ENCODE measurements at places on chromosomes 3 and 15.

- ATAC-seq, result no peak
Measured at GRCh38 chr3:156749244-156749643, 74.9 kb downstream of the TIPARP start.

DNA sequence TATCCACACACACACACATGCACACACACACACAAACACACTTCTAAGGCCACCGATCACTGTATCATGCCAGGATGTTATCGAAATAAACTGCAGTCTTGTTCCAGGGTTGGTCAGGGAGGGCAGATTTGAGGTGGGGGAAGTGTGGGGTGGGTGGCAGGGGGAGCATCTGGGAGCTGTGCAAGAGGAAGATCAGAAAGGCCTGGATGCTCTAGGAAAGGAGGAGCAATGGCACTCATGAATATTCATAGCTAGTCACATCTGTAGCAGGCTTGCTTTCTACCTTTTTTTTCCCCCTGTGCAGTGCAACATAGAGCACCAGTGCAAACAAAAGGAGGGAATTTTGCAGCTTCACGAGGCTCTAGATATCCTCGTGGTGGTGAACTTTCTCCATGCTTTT, 84.9 kb downstream of the MEIS2 start:
- ATAC-seq, result no peak

GRCh38 chr3:12192655-12193484, 34.2 kb upstream of the TIMP4 start:
- no peak for ATAC-seq

DNA sequence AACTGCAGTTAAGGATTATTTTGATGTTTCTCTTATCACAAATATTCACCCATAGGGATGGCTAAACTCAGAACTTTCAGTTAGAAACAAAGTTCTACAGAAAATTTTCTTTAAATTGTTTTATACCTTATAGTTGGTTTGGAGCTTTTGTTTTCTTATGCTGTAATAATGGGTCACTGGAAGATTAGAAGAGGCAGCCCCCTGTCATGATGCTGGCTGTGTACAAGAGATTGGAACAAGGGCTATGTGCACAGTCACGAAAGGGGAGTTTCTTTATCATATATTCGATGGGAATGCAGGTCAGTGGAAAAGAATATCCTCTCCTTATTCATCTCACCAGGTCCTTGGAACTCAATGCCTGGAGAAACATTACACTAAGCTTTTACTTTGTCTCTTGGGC, 12.0 kb upstream of the CPA3 start:
- no peak for ATAC-seq

DNA sequence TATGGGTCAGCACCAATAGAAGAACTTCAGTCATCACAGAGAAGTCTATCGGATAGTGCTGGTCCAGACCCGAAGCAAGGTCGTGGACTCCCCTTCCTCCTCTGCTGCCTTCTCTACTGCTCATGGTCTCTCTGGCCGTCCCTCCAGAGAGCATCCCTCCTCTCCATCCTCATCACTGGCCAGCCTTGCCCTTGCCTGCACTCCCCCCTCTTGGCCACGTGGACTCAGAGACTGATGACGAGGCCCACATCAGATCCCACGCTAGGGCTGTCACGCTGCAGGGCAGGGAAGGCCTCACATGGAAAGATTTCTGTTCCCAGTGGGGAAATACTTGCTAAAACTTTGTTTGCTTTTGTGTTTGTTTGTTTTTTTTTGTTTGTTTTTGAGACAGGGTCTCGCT, 35.3 kb downstream of the IGDCC3 start:
- no peak for ATAC-seq

DNA sequence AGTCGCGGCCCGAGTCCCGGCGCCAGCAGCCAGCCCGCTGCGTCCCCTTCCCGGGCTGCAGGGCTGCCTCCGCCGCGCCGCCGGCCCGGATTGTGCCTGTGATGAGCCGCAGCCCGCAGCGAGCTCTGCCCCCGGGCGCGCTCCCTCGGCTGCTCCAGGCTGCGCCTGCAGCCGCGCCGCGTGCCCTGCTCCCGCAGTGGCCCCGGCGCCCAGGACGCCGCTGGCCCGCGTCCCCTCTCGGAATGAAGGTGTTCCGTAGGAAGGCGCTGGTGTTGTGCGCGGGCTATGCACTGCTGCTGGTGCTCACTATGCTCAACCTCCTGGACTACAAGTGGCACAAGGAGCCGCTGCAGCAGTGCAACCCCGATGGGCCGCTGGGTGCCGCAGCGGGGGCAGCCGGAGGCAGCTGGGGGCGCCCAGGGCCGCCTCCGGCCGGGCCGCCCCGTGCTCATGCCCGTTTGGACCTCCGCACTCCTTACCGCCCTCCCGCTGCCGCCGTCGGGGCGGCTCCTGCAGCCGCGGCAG, 1.2 kb downstream of the CHST2 start:
- peak; percentile 27 for ATAC-seq

GRCh38 chr3:18422972-18423371, 2.2 kb downstream of the SATB1 start:
- no peak for ATAC-seq

DNA sequence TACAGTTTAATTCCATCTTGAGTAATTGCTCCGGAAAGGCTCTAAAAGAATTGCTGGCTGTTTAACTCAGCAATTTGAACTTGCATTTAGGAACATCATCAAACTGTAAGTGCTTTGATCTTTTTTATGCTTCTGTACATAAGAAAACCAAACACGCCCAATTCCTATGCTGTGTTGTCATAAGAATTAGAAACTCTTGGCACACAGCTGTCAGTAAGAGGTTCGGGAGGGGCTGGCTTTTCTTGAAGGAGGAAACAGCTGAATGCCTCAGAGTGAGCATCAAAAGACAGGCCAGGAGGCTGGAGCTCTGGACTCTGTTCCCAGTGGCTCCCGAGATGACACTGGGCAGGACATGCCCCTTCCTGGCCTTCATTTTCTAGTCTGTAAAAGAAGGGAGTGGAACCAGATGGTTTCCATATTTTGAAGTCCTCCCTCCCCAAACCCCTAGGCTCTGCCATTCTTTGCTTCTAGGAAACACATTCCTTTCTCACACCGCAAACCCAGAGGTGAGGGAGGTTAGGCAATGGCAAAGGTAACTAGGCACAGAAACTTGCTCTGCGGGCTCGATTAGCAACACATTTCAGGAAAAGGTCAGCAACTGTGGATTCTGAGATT, 73.7 kb upstream of the DLG1 start:
- ATAC-seq, result no peak

DNA sequence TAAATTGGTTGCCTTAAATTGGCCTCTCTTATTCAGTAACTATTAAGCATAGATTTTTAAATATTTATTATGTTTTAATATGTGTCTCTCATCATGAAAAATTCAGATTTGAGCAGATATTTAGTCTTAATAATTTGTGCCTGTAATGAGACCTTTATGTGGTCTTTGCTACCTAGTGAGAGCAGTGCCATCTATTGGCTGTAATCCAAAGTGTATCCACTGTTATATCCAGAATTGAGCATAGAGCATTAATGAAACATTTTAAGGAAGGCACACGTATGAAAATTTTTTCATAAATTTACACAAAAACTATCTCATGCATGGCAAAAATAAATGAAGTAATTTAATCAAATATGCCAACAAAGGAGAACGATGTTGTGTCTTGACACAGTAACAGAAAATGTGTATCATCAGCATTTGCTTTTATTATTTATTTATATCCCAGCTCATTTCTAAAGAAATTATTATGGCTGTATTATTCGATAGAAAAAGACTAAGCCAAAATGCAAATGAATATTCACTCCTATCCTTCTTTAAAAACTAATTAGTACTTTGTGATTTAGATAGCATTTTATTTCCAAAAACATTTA, 203.5 kb downstream of the RSRC1 start:
- no peak for ATAC-seq

DNA sequence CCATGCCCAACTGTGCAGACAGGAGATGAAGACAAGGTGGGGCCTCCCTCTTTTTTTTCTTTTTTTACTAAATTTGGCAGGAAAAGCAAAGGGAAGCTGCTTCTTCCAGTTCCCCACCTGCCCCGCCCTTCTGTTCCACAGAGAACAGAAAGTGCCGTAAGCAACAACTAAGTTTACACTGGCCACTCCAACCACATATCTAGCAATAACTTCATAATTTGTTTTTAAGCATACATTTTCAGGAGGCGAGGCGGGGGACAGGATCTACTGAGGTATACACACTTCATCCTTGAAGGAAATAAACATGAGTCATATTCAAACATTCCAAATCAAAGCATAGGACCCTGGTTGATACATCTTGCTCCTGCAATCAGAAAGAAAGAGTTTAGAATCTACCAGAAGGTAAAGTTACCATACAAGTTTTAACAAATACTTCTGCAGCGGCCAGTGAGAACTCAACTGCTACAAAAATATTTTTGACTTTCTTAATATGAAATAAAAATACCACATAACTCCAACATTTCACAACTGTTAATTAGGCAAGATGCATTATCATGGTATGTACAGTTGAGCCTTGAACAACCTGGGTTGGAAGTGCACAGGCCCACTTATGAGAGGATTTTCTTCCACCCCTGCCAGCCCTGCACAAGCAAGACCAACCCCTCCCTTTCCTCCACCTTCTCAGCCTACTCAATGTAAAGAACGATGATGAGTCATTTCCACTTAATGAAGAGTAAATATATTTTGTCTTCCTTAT, 50.7 kb downstream of the FOXP1 start:
- no peak for ATAC-seq

- ATAC-seq, result no peak
Measured at GRCh38 chr3:49620728-49621127, 53.4 kb upstream of the APEH start.

DNA sequence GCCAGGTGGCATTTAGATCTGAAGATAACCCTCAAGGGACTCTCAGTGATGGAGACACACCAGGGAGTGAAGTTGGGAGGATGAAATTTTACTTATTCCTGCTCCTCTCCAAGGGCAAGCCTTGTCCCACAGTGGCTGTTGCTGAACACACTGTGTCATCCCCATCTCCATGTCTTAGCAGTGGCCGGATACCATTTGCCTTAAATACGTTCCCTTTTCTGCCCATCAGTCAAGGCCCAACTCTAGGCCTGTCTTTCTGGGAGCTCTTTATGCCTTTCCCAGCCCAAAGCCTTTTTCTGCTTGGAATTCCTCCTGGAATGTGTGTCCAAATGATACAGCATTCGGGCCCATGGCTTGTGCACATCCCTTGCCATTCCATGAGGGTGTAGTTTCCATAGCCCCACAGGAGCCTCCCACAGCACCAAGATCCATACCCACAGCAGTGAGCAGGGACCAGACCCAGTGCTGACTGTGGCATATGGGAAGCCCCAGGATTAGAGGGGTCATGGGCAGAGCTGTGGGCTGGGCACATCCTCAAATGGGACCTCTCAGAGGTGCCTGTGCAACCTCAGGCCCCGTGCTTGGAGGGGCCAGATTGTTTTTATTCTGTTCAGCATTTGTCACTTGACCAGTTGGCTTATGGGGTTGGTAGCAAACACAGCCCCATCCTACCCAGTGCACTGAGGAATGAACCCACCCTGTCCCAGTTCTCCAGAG, 63.7 kb upstream of the PRR23C start:
- no peak for ATAC-seq

DNA sequence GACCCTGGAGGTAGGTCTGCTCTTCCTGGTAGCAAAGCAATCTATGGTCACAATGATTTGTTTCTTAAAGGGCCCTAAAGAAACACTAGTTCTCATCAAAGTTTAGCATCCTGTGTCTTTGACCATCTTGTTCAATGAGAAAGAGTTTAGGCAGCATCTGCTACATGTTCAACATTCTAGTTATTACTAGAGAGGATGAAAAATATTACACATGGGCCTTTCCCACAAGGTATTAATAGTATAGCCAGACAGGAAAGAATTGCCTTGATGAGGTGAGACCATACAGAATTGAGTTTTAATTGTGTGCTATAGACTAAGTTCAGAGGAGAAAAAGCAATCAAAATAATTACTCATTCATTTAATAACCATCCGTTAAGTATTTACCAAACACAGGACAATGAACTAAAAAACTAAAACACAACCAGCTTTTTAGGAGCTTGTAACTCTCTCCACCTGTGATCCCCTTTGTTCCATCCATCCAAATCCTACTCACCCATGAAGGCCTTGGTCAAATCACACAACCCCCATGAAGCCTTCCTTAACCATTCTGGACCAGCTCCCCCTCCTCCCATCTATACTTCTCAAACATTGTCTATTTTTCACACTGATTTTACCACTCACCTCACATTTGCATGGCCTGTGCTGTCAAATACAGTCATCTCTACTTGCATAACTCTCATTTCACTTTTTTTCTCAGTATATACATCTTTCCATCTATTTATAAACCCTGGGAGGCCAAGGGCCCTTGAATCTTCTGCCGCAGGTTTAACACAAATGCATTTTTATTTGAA, 122.9 kb downstream of the RORA start:
- no peak for ATAC-seq

GRCh38 chr15:78408355-78408640, 29.7 kb upstream of the IREB2 start:
- no peak for ATAC-seq

GRCh38 chr3:32946973-32947788, 4.3 kb upstream of the CCR4 start:
- ATAC-seq, result no peak

GRCh38 chr15:71281256-71281655, 166.0 kb downstream of the THSD4 start:
- no peak for ATAC-seq

GRCh38 chr3:171088964-171089754, 62.6 kb upstream of the SLC2A2 start:
- peak; percentile 60 for ATAC-seq

DNA sequence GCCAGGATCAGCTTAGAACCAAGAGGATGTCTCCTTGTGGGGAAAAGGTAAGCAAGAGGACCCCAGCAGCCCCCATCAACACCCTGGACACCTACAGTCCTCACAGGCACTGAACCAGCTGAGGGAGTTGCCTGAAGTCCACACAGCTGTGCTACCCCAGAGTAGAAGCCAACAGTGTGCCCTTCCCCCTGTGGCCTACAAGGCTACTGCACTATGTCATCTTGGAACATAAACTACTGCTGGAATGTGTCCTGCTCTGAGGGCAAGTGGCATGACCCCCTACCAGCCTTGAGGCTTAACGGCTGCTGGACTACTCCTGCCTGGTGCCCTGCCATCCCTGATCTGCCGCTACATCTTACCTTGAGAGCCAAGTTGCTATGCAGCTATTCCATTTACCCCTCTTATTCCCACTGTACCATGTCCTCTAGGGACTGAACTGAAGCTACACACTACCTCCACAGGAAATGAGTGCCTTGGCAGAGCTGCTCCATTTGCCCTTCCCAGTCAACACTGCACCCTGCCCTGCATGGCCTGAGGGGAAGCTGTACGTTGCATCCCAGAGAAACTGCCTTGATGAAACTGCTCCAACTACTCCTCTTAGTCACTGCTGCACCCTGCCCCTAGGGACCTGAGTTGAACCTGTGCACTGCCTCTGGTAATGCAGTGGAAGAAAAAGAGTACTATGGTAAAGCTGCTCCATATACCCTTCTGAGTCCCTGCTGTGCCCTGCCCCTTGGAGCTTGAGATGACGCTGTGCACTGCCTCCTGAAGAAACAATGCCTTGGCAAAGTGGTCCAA, 40.2 kb upstream of the ATP13A5 start:
- no peak for ATAC-seq

DNA sequence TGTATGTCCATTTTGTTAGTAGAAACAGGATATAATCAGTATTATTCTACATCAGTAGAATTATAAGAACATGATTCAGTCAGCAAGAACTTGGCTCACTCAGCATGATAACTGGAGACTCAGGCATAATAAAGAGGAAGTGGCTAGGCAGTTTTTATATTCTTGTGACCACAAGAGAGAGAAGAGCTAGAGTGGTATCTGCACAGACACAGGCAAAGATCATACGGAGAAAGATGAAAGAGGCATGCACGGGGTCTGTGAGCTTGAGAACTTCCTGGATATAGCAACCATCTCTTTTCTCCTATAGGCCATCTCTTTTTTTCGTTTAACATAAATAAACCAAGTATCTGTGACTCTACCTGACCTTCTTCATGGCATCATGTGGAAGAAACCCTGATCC, 46.8 kb downstream of the MYO5A start:
- peak; percentile 83 for ATAC-seq
